ENCODE measurements at places on chromosomes 11 and 22.

GRCh38 chr11:18715476-18715875 is 10.5 kb downstream of the IGSF22 start:
- no peak for DNase-seq

DNA sequence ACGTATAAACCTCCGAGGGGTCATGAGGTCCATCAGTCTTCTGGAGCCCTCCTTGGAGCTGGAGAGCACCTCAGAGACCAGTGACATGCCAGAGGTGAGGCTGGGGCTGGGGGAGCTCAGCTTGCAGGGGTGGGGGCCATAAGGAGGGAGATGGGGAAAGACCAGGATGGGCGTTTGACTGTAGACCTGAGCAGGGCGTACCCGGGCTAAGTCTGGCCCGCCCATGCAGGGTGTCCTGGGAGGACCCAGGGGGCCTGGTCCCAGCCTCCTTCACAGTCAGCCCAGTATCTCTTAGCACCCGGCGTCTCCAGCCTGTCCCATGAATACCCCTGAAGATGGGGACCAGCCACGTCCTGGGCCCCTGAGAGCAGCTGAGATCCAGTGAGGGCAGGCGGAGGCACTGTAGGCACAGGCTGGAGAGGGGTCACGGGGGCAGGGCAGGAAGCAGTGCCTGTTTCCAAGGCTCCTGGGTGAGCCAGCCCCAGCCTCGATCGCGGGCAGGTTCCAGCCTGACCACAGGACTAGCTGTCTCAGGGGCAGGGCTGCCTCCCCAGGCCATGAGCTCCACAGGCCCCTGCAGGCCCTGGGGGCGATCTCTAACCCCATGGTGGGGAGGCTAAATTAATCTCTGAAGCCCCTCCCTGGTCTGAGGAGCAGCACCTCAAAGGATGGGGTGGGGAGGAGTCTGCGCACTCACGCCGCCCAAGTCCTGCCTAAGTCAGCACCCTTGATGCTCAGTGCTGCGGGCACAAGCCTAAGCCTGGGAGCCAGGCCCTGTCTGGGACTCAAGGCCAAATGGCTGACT is 7.1 kb downstream of the SSH3 start:
- no peak for DNase-seq

GRCh38 chr11:106333678-106334077 is 256.2 kb downstream of the AASDHPPT start:
- no peak for DNase-seq

DNA sequence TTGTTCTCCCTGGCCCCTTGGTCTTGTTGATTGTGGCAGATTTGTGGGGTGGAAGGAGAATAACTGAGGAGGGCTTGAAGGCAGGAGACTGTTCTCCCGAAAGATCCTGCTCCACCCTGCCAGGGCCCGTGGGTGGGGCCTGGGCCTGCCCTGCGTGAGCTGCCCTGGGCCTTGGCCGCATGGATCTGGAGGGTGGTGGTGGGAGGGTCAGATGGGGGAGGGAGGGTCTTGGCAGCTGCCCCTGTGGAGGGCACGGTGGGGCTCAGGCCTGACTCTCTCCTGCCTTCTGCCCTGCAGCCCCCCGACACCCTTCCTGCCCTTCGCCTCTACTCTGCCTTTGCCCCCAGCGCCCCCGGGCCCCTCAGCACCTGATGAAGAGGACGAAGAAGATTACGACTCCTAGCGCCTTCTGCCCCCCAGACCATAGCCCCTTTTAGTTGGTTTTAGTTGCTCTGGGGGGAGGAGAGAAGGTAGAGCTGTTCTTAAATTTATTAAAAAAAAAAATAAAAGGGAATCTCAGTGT is 1.9 kb downstream of the DRAP1 start:
- no peak for DNase-seq

GRCh38 chr11:102719620-102720277 is 5.0 kb downstream of the MMP8 start:
- DNase-seq: no peak

- no peak for DNase-seq
Observed at GRCh38 chr11:75592715-75593114, 30.7 kb downstream of the SERPINH1 start.

DNA sequence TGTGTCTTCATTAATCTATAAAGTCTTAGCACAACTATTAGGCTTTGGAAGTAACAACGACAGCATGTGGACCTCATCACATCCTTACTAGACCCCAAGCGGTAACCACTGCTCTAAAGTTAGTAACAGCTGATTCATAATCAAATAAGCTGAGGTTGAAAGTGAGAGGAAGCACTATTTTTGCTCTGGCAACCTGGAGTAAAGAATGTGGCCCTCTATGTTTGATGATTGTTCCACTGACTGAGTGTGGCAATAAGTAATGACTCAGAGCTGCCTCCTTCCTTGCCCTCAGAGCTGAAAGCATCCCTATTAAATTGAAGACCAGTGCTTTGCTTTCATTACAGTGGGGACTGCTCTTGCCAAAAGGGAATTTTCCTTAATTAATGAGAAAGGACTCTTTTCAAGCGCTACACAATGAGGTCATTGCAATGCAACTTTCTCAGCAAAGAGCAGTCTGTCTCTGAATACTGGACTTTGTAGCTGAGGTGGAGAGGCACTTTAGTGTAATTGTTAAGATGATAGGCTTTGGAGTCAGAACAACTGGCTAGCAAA is 906.1 kb upstream of the RAG2 start:
- no peak for DNase-seq

DNA sequence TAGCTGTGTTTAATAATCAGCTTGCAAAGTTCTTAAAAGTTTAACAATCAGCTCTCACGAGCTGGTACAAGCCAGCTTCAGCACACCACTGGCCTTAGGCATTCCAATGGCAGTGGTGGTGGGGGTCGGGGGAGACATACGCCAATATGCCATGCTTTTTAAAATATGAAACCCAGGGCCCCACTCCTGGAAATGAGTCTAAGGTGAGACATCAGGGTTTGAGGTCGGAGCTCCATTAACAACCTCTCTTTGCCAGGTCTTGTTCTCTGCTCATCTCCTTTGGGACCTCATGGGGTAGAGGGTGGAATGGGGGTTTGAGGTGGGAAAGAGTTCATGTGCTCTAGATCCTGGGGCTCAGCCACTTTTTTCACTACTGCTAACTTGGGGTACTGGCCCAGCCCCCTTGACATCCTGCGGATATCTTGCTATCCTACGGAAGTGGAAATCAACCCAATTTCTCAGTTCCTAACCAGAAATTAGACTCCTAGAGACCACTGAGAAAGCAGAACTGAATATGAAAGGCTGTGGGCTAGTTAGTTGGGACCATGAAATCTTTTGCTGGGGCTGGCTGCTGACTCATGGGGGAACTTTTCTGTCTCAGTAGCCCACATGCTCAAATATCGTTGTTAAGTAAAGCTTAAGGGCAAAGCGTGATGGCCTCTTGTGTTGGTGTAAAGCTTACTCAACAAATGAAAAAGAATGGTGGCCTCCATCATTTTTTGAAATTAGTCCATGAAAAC is 90.1 kb downstream of the PDHX start:
- DNase-seq: no peak

DNA sequence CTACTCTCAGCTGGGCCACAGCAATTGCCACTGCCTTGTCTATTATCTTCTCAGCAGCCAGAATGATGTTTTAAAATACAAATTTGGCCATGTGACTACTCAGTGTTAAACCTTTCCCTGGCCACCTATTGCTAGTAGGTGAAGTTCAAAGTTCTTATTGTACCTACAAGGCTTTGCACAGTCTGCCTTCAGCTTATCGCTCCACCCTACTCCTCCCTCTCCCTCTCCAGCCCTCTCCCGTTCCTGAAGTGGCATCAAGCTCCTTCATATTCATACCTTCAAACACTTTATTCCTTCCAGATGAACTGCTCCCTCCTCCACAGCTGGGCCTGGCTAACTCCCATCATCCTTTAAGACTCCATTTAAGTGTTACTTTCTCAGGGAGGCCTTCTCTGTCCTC is 37.3 kb downstream of the OR10A6 start:
- DNase-seq: no peak

- DNase-seq: peak; percentile 7
Observed at GRCh38 chr11:110148775-110149744, 55.9 kb downstream of the ZC3H12C start.

DNA sequence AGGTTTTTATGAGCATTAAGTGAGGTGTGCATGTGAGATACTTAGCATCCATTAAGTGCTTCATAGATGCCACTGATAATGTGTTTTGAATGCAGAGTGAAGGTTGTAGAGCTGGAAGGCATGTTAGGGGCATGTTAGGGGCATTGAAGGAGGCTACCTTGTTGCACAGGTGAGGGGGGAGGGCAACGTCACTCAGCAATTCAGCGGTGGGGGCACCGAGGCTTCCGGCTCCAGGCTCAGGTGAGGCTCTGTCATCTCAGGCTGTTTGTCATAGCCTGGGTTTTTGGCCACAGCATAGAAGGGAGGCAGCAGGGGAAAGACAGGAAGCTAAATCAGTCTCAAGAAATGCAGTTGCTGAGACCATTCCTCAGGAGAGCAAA is 299.0 kb downstream of the NTM start:
- no peak for DNase-seq

DNA sequence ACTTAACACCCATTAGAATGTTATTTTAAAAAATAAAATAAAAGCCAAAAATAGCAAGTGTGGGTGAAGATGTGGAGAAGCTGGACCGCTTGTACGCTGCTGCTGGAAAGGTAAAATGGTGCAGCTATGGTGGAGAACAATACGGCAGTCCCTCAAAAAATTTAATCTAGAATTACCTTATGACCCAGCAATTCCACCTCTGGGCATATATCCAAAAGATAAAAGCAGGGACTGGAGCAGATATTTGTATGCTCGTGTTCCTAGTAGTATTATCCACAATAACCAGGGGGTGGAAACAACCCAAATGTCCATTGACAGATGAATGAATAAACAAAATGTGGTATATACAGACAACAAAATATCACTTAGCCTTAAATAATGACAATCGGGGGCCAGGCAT is 6.1 kb upstream of the APOA5 start:
- DNase-seq: peak; percentile 40

DNA sequence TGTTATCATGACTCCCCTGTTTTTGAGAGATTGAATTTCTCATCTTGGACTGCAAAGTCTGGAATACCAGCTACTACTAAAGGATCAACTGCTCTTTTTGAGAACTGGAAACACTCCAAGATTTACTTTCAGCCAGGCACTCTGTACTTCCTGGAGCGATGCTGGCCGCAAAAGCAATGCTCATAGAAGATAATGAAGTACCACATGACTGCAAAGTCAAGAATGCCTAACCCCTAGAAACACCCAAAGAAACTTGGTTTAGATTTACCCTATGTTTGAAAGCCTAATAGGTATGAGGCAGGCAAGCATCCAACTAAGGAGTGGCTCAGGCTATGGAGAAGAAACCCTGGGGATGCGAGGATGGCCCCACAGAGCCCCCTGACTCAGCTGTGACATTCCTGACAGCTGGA is 47.7 kb upstream of the ARHGAP20 start:
- no peak for DNase-seq

DNA sequence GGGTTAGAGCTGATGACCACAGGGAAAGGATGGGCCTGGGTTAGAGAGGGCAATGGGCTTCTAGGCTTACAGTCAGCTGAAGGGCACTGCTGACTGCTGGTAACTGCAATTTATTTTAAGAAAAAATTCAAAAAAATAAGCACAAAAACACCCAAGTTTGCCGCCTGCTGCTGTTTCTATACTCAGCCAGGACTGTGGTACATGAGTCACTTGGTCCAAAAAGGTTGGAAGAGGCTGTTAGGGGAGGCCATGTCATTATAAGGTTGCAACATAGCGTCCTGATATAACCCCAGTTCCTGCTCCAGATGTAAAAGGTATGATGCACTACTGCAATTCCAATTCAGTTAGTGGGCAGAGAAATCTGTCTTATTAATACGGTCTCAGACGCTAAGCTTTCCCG is 98.9 kb downstream of the ETS1 start:
- no peak for DNase-seq

Measured in hematopoietic multipotent progenitor cell treated with erythropoietin and hydrocortisone succinate and interleukin-3 and kit ligand, for 8 days (in vitro differentiated cells).